Iris pigment epithelial cell (primary cell): ENCODE measurements at places on chromosomes 3 and 15.
A peak's percentile ranks its signal among the peaks of the same experiment; 100 is the strongest.

- DNase-seq: no peak
Observed at GRCh38 chr3:198081421-198081844, 121.4 kb downstream of the LMLN start.

DNA sequence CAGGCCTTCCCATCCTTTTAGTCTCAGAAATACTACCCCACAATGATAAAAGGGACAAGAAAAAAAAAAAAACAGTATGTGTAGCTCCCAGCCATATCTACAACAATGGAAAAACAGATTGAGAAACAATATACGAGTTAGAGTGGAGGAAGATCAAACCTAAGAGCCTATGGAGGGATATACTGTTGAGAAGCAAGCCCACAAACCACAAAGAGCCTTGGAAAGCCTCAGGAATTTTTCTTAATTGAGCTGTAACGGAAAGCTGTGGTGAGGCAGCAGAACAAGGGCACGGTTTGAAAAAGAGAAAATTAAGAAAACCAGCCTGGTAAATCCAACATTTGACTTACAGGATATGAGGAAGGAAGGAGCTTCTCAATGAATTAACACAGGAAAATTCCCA lies 21.4 kb downstream of the KPNA1 start:
- peak; percentile 87 for DNase-seq

- peak; percentile 48 for DNase-seq
Observed at GRCh38 chr15:83322061-83322460, 37.6 kb upstream of the BNC1 start.

- DNase-seq: no peak
Observed at GRCh38 chr3:148883163-148883562, 18.1 kb downstream of the CPA3 start.

DNA sequence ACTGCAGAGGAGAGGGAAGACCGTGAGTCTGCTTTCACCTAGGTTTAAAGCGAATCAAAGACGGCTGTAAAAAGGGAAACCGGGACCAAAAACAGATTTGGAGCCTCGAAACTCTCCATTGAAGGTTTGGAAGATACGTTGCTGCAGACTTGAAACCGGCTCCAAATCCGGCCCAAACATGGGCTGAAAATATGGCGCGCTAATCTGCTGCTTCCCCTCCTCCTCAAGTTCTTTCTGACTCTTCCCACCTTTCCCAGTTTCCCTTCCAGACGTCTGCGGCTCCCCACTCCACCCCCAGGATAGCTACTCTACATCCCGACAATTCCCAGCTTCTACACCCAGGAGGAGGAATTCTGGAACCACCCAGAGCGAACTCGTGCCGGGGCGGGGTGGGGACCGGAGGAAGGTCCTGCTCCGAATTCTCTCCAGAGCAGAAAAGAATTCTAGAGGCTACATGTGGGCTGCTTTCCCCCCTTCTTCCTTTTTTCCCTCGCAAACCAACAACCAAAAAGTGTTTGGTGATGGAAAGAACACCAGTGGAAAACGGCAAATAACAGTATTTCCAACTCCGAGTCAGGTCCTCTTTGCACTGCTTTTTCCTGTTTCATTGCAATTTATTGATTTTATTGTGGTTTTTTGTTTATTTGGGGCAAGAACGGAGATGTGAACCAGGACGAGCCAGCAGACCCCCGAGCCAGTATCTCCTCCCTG lies 8.5 kb downstream of the EOMES start:
- no peak for DNase-seq

GRCh38 chr15:71542836-71543235 lies 267.5 kb upstream of the NR2E3 start:
- DNase-seq: no peak

DNA sequence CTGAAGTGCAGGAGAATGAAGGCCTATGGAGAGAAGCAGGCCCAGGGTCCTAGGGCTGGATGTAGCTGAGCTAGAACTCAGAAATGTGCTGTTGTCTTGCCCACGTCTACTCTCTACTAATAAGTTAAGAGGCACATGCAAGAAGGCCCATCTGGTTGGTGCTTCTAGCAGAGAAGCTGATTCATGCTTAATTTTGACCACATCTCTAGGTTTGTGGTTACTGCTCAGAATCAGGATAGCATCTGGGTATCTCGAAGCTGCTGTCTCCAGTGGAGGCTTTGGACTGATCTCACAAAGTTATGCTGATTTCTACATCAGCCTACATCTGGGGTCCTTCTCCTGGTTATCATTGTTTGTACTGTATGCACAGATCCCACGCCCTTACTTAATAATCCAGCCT lies 87.3 kb downstream of the CACNA1D start:
- peak; percentile 20 for DNase-seq

- no peak for DNase-seq
Observed at GRCh38 chr3:5499404-5499803, 311.9 kb downstream of the EDEM1 start.
